AG09309 (cell line): ENCODE measurements at places on chromosomes 11 and 22.

DNA sequence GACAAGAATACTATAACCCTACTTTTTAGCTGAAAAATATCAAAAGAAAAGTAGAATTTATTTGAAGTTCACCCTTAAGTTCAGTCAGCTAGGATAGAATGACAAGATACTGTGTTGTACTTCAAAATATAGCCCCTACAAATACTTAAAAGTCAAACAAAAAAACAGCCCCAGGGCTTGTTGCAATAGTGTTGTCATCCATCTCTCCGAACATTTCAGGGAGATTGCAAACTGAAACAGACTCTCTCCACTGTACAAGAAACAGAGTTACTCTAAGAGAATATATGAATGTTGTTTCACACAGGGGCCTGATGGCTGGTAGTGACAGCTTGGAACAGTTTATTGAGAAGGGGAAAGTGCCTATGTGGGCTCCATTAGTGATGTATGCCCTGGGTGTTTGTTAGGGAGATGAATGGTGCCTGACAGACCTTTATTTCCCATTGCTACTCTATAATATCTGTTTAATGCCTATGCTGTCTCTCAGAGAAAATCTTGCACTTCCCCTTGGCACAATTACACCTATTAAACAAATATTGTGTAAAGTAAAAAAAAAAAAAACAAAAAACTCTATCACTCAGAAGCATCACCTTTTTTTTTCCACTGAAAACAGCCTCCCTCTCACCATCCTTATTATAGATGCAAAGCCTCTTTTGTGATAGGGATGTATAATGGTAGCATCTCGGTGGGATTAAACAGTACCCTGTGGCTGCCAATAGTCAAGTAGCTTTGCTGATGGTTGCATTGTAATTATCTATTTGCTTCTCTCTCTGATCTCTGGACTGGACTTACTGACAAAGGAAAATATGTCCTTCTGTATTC lies 506.3 kb upstream of the LUZP2 start:
- no peak for DNase-seq

DNA sequence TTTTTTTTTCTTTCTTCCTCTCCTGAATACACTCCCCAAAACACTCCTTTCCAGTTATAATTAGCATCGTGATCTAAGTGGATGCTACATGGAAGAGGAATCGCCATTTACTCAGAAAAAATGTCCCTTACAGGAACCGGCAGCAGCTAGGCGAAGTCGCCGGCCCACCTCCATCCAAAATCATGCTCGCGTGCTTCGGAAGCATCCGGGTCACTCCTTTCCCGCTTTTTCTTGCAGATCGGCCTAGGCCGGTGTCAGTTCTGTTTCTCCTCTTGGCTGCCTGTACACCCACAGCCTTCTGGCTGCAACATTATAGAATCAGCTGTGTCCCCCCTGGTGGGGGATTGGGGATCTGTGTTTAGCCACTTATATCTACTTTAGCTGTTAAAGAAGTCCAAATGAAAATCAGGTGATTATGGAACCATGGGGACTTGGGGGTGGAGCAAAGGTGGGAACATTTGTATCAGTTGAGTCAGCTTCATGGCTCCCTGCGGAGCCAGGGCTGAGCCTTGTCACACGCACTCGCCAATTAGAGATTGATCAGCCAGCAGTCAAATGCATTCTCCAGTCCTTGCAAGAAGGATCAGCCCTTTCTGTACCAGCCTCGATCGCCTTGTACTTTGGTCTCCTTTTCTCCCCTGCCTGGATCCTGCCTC lies 36.3 kb downstream of the ASRGL1 start:
- DNase-seq = no peak

GRCh38 chr11:6825231-6825744 lies 20.2 kb upstream of the OR10A5 start:
- DNase-seq = no peak

DNA sequence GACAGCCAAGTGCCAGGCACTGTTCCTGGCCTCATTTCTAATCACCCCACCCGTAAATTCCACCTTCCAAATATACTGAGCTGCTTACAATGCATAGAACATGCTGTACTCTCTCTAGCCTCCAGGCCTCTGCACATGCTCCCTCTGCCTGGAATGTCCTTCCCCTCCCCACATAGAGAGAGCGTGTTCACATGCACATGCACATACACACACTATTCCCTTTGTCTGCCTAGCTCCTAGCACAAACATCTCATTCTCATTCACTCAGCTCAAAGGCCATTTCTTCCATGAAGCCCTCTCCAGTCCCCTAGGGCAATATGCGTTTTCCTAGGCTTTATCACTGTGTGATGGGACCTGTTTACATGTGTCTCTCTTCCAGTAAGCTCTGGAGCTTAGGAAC lies 144.6 kb downstream of the WT1 start:
- DNase-seq = no peak

GRCh38 chr11:7449211-7449840 lies 36.0 kb upstream of the OLFML1 start:
- DNase-seq = no peak

DNA sequence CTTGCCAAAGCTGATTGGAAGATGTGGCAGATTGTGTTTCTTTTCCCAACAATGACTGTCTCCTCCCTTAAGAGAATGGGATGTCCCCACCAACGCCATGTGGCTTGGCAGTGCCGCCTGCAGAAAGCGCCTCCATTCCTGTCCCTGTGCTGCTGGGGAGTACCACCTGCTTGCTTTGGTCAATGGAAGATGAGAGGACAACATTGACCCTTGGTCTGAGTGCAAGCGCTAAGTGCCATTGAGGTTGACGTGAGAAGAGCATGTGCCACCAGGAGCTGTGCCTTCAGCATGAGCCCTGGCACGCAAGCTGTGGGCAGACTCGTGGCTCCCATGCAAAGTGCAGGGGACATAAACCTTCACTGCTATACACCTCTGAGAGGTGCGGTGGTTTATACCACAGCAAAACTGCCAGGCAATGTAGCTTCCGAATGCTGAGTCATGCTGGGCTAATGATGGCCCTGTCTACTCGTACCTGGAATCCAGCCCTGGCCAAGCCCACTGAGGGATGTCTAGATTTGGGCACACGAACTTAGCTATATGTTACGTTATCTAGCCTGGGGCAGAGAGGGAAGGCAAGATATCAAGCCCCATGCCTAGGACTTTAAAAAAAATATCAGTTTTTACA lies 41.9 kb downstream of the MYEOV start:
- no peak for DNase-seq

DNA sequence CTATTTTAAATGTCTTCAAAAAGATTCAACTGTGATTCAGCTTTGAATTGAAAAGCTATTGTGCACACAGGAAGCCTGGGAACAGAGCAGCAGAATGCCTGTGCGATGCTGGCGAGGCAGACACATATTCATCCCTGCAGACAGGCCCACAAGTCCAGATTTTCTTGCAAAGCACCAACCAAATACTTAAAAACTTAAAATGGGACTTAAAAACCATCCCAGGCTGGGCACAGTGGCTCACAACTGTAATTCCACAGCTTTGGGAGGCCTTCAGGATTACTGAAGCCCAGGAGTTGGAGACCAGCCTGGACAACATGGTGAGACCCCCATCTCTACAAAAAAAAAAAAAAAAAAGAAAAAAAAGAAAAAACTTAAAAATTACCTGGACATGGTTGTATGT lies 122.6 kb upstream of the SERPIND1 start:
- no peak for DNase-seq

DNA sequence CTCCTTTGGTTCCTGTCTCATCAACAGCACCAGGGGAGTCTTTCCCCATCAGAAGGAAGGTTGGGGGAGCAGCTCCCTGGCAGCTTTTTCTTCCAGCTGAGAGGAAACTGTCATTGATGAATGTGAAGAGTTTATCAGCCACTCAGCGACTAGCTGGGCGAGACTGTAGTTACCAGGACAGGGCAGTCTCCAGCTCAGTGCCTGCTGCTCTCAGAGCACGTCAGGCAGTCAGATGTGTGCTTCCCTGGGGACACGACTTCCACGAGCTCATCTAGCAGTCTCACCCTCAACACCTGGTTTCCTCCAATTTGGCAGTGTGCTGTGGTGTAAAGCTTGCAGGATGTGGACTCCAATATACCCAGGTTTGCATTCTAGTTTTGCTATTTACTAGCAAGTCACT lies 12.5 kb upstream of the C1QTNF4 start:
- DNase-seq = no peak

DNA sequence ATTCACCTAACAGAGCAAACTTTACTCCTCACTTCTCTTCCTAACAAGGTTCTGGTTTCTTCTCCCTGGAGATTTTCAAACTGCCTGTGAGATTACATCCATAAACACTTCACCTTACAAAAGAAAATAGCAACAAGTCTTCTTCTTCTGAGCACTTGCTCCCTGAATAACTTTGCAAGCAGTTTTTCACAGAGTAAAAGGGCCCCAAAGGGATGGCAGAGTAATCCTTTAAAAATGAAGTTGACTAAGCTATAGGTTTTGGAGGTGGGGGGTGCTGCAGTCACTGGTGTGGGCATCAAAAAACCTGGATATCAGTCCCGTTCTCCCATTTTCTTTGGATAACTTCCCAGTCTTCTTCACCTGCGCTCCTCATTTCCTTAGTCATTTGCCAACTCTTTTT lies 484.9 kb downstream of the MIAT start:
- DNase-seq = no peak

GRCh38 chr11:2724653-2725367 lies 25.0 kb upstream of the KCNQ1OT1 start:
- DNase-seq = no peak

DNA sequence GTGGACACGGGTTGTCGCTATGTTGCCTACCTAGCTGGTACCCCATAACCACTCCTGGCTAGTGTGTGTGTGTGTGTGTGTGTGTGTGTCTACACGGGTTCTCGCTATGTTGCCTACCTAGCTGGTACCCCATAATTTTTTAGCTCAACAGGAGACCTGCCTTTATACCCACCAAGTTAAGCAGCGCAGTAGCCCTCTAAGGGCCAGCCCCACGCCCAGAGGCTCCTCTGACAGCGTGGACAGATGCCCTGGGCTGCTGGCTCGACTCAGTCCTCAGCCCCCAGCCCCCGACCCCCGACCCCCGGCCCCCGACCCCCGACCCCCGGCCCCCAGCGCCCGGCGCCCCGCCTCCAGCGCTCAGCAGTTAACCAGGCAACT lies 351 bp upstream of the AKIP1 start:
- DNase-seq = no peak

GRCh38 chr22:25510876-25511275 lies 53.6 kb upstream of the GRK3 start:
- no peak for DNase-seq

DNA sequence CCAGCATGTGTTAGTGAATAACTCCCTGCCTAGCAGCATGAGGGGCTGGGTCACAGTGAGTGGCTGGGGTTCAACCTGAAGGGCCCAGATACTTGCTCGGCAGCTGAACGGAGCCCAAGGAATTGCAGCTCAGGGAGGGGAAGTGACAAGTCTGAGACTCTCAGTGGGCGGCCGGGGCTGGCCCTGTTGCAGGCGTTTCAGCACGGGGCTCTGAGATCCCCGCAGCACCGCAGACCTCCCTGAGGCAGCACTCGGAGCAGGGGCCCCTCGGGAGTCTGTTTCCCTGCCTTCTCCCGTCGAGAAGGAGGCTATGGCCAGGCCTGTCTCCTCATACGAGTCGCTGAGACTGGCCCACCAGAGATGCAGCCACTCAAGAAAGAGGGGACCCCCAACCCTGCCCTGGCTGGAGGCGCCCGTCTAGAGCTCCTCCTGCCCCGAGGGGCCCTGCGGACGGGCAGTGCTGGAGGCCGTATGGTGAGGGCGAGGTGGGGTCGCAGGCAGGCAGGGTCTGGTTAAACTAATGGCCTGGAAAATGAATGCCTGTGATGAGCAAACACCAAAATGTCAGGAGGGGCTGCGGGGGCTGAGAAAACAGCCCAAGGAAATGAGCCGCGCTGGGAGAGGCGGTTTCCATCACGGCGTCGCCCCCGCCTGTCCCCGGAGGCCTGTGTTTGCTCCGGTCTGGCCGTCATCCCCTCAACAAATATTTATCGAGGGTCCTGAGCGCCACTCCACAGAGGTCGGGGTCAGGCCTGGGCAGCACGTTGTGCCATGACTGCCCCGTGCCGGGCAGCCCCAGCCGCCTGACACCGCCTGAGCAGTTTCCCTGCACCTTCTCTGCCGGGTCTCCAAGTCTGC lies 9.3 kb downstream of the TSSC4 start:
- no peak for DNase-seq

GRCh38 chr11:15936011-15936410 lies 420.3 kb downstream of the SOX6 start:
- DNase-seq = no peak

GRCh38 chr11:126403022-126403581 lies 47.6 kb downstream of the ST3GAL4 start:
- DNase-seq = no peak

- no peak for DNase-seq
Observed at GRCh38 chr11:82174610-82175009, 559.1 kb downstream of the FAM181B start.

GRCh38 chr22:37080838-37081237 lies 28.7 kb downstream of the TMPRSS6 start:
- DNase-seq = no peak

- no peak for DNase-seq
Observed at GRCh38 chr22:27181537-27181936, 524.1 kb downstream of the MIAT start.
